Stimulated activated CD8-positive, alpha-beta memory T cell treated with anti-CD3 and anti-CD28 coated beads, Interleukin-4, amount 100 ng/mL, for 1 hour (primary cell): ENCODE measurements at places on chromosomes 1 and 21.

DNA sequence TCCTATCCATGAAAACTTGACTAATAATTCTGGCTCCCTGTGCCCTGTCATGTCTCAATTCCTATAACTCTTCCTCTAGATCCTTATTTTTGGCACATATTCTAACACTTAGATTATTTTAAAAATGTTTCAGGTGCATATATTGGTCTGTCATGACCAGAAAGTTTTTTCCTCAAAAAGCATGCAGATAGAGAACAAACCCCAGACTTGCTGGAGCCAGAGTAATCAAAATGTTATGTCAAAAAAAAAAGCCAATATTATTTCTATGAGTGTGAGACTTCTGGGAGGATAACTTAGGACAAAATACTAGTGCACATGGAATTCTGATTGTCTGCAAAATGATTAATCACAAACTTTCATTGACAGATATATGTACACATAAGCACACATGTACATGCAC is 135.1 kb upstream of the MROH9 start:
- DNase-seq = no peak

DNA sequence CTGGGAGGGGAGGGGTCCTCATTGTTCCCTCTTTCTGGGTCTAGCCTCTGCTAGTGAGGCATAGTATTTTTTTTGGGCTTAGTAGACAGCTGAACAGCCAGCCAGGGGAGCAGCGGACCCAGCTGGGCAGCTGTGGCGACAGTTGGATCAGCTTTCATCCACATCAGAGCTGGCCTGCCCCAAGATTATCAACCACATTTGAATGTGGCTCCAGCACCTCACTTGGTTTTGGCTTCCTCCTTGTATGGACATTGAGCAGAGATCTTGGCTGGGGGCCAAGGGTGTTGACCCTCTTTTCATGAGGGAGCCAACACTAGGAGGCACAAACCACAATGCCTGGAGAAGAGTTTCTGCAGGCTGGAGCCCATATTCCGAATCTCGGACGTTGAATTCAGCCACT is 25.0 kb downstream of the WNT4 start:
- no peak for DNase-seq

GRCh38 chr1:99645203-99645602 is 710 bp upstream of the PALMD start:
- DNase-seq = no peak

GRCh38 chr1:237470712-237471338 is 419.9 kb downstream of the ZP4 start:
- DNase-seq = no peak

DNA sequence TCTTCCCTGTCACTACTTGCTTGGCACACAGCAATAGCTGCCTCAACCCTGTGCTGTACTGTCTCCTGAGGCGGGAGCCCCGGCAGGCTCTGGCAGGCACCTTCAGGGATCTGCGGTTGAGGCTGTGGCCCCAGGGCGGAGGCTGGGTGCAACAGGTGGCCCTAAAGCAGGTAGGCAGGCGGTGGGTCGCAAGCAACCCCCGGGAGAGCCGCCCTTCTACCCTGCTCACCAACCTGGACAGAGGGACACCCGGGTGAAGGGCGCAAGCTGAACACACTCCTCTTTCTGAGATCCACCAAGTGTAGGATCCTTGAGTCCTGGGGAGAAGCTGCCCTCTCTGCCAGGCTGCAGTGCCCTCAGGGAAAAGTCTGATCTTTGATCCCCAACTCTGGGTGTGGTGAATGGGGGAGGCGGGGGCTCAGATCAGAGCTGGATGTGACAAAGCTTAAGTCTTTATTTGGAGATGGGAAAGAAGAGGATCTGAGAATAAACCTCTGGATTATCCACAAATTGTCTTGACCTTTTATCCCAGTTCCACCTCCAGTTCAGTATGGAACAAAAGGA is 1.2 kb downstream of the RXFP4 start:
- no peak for DNase-seq

DNA sequence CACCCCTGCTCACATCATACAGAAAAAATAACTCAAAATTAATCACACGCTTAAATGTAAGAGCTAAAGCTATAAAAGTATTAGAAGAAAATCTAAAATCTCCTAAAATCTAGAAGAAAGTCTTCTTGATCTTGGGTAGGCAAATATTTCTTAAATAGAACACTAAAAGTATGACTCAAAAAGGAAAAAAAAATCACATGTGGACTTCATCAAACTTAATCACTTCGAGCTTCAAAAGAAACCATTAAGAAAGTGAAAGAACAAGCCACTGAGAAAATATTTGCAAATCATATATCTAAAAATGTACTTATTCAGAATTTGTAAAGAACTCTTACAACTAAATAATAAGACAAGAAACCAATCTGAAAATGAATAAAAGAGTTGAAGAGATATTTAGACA is 32.7 kb downstream of the LRRC52 start:
- DNase-seq = no peak

GRCh38 chr1:159008744-159009188 is 941 bp upstream of the IFI16 start:
- peak; percentile 47 for DNase-seq

- peak; percentile 47 for DNase-seq
Observed at GRCh38 chr1:2314803-2315673, 76.3 kb downstream of the MORN1 start.

GRCh38 chr21:25515484-25516405 is 91.5 kb downstream of the MRPL39 start:
- no peak for DNase-seq

- no peak for DNase-seq
Observed at GRCh38 chr1:60111716-60112115, 38.1 kb upstream of the C1orf87 start.

- no peak for DNase-seq
Observed at GRCh38 chr1:43844114-43844513, 89.5 kb upstream of the ARTN start.

- no peak for DNase-seq
Observed at GRCh38 chr1:78722947-78723346, 73.3 kb downstream of the IFI44 start.

DNA sequence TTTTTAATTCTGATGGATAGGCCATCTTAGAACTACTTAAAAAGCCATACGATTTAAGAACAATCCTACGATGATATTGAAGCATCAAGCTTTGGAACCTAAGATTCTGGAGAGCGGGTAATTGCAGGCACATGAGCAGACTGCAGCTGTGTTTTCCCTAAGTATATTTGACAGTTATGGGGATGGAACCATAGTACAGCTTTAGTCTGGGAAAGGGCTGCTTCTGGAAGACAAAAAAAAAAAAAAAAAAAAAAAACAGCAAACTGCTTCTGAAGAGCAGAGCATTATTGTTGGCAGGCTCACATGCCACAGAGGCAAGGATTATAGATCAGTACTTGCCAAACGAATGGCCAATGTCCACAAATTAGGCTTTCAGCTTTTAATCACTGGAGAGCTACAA is 1618.7 kb downstream of the AMY1C start:
- DNase-seq = no peak

DNA sequence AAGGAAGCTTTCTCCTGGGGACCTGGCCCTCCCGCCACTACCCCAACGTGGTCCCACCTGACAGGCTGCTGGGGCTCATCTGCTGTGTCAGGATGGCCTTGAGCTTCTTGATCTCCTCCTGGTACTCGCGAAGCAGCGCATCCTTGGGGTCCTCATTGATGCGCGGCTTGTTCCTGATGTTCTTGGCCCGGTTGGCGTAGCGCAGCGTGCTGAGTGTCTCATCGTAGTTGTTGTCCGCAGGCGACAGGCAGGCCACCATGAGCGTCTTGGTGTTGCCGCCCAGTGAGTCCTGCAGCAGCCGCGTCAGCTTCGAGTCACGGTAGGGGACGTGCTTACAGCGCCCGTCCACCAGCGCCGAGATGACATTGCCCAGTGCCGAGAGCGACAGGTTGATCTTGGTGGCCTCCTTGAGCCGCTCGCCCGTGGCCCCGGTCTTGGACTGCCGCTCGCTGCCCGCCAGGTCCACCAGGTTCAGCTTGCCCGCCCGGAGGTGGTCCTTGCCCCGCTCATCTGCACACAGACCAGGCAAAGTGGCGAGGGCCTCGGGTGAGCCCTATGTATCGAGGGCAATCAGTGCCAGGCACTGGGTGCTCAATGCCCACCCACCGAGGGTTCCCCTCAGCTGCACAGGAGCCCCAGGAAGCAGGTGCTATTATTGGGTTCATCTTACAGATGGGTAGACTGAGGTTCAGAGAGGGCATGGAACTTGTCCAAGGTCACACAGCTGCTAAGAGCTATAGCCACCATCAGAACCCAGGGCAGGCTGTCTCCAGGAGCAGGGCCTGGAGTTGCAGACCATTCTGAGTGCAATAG is 13.2 kb downstream of the KIF17 start:
- no peak for DNase-seq

DNA sequence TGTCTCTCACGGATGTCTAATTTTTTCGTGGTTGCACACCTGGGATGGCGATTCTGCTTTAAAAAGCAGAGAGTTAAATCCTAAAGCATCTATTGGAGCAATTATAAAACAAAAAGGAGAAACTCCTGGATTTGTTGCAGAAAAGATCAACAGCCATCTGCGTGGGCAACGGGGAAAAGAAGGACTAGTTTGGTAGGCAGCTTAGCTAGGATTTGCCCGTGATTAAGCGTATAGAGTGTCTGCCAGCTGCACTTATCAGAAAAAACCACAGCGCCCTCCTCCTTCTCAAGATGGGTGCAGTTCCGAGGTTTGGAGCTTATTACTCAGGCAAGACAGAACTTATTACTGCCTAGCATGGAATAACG is 526 bp upstream of the SLC25A24 start:
- no peak for DNase-seq

DNA sequence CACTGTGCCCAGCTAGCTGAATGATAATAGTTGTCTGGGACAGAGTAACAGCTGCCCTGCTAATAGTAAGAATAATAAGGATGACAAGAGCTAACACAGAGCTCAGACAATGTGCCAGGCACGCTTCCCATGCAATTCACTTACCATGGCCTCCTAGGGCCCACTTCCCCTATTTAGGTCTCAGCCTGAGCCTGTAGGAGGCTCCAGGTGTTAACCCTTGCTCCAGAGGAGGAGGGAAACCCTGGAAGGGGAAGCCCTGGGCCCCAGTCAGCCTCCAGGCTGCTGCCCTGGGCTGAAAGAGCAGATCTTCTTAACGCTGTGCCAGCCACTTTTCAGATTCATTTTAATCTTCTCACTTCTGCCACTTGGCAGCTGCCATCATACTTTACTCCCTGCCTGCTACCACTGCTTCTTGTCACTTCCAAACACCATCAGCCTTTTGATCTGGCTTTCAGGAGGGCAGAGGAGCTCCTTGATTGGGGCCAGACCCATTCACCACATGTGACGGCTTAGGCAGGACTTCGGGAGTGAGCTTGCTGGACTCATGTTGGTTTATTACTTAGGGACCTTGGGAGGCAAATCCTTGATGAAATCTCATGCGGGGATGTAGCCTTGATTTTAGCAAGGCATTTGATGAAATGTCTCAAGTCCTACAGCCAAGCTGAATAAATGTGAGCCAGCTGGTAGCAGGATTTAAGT is 66.7 kb upstream of the PARP1 start:
- no peak for DNase-seq

DNA sequence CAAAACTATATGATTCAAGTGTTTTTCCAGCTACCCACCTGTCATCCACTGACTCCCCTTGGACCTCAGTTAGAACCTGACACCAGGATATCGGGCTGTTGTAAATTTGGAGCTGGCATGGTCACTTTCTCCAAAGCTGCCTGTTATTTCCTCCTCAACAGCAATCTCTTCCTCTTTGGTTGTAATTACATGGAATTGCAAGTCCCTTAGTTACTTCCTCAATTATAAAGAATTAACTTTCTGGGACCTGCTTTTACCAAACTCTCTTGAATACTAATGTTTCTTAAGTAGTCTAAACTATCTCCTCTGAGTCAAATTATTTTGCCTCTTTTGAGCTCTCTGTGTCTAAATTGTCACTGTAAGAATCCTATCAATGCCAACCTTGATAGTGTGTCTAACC is 150.3 kb upstream of the SGIP1 start:
- no peak for DNase-seq
